ENCODE measurements at places on chromosomes 5 and 9.

DNA sequence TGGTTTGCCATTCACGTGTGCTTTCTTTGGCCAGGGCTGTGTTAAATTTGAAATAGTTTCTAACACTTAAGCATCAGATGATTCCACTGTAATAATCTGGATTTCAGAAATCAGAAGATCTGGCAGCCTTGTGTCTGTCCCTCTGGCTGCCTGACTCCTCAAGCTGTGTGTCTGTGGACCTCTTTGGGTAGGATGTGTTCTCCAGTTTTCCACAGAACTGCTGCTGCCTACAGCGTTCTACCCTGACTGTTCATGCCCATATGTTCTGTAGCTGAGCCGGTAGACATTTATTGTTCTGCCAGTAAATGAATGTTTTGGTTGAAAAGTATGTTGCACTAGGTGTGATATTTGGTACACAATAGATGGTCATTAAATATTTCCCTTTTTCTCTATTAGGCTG is 81.3 kb downstream of the SH3GL2 start:
- no peak for DNase-seq

DNA sequence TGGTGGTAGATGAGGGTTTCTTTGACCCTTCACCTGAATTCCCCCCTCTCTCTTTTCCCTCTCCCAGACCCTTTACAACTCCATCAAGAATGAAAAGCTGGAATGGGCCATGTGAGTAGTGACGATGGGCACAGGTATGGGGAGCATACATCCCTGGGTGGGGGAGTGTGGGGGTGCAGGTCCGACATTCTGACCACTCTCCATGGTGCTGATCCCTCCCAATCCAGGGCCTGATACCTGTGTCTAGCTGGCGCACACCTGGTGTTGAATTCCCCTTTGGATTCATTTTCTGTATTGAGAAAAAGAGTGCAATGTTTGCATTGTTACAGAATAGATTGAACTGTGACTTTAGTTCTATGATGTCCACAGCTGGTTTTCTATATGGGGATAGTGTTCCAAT is 40.0 kb downstream of the PSD2 start:
- no peak for DNase-seq

DNA sequence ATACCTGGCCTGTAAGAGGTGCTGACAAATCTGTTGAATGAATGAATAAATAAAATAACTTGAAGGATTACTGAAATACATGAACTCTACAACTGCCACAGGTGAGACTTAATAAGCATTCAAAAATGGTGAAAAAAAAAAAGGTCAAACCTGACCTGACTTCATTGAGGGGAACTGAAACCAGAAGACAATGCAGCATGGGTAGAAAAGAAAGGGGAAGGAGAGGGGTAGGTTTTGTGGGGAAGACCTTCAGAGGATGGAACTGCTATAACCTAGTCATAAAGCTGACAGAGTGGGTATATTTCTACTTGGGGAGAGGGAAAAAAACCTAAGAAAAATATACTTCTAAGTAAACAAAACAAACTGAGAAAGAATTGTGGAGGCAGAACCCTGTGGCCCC is 56.6 kb downstream of the RASEF start:
- DNase-seq: no peak

DNA sequence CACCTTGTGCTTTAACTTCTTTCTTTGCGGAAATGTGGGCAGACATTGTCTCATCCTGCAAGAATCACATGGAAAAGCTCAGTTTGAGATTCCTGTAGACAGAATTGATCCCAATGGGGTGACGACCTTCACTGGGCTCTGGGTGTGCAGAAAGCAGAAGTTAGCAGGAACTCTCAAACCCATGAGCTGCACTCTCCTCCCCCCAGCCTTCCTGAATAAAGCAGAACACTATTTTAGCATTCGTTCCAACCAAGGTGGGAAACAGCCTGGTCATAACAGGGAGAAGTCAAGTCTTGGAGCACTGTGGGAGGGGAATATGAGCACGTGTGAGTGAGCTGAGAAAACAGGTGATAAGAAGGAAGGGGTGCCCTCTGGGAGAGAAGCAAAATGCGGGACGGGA is 87.4 kb upstream of the FER start:
- no peak for DNase-seq

DNA sequence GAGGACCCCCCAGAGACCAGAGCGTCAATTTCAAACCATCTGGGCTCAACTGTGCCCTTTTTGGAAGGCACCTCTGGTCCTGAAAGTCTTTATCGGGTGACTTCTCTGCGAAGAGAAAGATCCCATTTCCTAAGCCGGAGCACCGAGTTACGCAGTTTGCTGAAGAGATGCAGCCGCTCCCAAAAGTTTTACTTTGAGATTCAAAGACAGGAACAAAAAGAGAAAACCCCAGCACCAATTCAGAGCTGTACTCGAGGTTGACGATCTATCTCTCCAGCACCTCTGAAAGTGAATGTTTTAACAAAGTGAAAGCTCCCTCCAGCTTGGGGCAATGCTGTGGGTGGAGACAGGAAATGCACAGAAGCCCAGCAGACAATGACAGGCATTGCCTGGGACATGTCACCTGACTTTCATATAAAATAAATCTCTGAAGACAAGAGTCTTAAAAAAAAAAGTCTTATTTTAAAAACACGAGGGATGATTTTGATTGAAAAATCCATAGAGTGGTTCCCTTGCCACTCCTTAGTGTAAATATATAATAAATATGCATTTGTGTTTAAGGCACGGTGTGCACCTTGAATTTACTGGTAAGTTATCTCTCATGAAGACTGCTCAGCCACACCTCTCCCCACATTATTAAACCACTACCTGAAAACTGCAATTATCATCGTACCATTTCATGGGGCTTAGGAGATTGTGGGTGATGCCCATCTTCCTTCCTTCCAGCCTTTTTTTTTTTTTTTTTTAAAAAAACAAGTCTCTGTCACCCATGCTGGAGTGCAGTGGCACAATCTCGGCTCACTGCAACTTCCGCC is 79.9 kb downstream of the FNBP1 start:
- peak; percentile 88 for DNase-seq

DNA sequence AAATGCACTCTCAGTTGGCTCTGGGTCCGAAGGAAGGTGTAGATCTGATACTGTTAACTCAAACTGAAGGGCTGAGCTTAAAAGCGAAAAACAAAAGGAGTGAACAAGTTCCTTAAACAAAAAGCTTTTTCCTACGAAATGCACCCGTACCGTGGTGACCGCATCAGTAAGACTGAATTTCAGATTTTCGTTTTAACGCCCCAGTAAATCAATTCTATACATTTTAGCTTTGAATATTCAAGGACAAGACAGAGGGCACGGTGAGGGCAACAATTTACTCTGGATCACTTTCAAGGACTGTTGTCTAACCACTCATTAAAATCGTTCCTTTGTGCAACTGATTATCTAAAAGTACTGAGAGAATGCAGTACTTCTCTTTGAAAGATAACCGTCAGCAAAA is 1.9 kb downstream of the HOMER1 start:
- no peak for DNase-seq

DNA sequence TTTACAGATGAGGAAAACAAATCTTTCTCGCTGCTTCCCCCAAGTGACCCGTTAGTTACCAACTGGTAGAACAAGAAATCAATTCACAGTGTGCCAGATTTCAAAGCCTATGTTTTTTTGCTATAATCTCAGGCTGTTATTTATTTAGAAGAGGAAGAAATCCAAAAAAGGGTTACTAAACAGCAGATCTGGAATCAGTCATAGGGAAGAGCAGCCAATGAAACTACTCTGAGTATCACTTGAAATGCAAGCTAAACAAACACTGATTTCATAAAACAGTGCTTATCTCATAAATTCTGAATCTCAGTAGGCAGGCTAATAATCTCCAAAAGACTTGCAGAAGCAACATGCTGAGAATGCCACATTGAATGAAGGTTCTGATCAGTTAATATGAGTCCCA is 829.5 kb upstream of the ACO1 start:
- no peak for DNase-seq

- no peak for DNase-seq
Measured at GRCh38 chr9:113599646-113600022, 136.1 kb downstream of the RGS3 start.

DNA sequence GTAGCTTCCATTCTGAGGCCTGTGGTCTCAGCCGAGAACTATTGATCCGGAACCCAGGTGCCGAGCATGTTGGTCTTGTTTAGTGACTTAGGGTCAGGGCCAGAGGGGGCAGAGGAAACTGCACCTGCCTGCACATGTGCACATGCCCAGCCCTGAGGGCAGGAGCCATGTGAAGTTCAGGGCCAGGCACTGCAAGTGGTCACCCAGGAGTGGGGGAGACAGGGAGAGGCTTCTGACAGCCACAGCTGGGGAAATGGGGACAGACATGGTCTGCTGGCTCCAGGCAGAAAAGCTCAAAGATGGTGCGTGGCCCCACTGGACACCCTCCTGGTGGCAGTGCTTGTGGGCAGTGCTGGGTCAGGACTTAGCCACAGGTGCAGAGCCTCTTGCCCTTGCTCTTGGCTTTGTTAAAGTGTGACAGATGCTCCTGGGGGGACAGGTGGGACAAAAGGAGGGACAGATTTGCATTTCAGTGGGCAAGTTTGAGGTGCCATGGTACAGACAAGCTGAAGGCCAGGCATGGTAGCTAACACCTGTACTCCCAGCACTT is 134.4 kb downstream of the CACNA1B start:
- DNase-seq: no peak

- DNase-seq: peak; percentile 94
Measured at GRCh38 chr5:132496191-132496630, 5.6 kb upstream of the IRF1 start.

DNA sequence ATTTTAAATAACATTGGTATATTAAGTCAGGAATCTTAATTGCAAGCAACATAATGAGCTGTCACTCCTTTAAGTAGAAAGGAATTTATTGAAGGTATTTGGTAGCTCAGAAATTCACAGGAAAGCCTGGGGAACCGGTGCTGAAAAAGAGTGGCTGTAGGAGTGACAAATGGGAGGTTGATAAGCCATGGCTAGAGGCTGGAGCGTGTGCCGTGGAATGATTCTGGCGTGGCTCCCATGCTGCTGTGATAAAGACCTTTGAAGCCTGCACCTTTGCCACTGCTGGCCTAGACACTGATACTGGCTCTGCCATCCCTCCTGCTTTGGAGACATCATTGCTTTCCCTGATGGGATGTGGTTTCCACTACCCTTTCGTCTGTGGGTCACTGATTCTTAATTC is 65.7 kb upstream of the ATG10 start:
- no peak for DNase-seq

DNA sequence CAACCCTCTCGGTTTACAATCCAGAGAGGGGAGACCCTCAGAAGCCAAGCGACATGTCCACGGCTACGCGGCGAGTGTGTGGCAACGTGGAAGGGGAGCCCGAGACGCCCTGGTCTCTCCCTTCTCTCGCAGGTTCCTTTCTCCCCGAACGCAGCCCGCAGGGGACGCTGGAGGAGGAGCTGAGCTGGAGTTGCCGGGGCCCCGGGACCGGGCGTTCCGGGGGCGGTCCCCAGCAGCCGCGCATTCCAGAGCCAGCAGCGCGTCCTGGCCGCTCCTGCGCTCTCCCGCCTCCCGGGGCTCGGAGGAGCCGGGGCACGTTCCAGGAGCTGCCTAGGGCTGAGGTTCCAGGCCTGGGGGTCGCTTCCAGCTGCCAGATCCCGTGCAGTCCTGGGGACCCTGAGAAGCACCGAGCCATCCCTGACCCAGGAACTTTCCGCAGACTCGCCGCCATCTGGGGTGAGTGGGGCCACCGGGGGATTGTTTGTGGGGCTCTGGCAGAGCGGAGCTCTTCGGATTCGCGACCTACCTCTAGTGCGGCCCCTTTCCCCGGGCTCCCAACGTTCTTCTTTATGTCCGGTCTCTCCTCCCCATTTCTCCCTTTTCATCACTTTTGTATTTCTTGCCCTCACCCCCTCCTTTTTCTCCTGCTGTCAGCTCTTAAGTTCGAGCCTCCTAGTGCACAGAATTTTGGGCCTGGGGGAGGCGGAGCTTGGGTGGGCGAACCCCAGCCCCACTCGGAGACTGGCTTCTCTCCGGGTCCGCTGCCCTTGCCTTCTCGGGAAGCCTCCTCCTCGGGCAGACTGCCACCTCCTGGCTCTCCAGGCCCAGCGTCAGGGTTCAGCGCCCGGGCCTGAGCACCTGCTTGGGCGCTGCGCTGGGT is at the start of gene SMIM3:
TSS of gene SMIM3 (plus strand) at position 241 of the 880 bp plus-strand sequence. CDS start 16,684 bp downstream, outside the sequence.
- DNase-seq: peak; percentile 73

GRCh38 chr5:61619777-61620518 is 287.9 kb downstream of the ZSWIM6 start:
- no peak for DNase-seq

All from CD4-positive, alpha-beta T cell treated with Interleukin-10 for 1 hour (primary cell).